Aorta (tissue), 5 donors: ENCODE measurements at places on chromosomes 1 and 21.

- peak; percentile 84 for DNase-seq
Observed at GRCh38 chr21:34745557-34746255, 76.9 kb downstream of the CLIC6 start.

DNA sequence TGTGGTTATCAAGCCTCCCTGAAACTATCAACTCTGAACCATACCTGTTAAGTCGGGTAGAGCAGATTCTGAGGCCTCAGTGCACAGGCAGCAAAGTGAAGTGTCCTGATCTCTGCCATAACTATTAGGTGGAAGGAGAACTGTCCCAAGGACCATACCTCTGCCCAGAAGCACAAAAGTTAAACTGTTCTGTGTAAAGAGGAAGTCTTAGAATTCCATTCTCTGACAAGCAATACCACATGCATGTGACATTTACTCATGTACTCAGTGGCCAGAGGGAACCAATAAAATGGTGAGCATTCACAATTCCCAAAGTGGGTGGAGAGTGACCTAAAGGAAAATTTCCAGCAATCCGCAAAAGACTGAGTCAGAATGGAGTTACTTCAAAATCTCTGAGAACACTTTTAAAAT is 61.0 kb downstream of the TOR3A start:
- no peak for DNase-seq

GRCh38 chr1:51946300-51946699 is 44.2 kb downstream of the RAB3B start:
- DNase-seq, result no peak

DNA sequence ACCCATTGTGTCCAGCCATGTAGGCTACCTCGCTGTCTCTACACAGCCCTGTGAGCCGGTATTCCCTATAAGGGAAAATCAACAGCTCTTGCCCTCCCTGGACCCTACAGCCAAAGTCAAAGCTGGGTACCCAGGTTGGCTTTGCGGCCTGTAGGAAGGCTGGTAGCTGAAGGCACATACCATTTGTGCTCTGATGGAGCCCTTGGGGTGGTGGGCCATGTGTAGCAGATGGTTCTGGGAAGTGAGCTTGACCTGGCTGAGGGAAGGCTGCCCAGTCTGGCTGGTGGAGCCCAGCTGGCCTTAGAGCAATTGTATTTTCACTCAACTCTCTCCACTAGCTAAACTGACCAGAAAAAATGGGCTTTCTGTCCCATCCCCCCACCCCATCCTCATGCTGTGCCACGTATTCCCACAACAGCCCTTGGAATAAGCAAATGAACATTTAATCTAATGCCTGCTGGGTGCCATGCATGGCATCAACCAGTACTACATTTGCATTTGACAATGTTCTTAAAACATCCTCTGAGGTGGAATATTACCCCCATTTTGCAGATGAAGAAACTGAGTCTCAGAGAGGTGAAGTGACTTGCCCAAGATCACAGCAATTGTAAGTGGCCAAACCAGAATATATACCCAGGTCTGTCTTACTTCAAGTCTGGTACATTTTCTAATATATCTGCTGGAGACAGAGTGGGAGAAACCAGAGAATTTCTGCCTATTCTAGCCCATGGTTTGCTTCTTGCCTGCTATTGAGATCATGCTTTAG is 56.8 kb downstream of the NDUFS5 start:
- peak; percentile 30 for DNase-seq

DNA sequence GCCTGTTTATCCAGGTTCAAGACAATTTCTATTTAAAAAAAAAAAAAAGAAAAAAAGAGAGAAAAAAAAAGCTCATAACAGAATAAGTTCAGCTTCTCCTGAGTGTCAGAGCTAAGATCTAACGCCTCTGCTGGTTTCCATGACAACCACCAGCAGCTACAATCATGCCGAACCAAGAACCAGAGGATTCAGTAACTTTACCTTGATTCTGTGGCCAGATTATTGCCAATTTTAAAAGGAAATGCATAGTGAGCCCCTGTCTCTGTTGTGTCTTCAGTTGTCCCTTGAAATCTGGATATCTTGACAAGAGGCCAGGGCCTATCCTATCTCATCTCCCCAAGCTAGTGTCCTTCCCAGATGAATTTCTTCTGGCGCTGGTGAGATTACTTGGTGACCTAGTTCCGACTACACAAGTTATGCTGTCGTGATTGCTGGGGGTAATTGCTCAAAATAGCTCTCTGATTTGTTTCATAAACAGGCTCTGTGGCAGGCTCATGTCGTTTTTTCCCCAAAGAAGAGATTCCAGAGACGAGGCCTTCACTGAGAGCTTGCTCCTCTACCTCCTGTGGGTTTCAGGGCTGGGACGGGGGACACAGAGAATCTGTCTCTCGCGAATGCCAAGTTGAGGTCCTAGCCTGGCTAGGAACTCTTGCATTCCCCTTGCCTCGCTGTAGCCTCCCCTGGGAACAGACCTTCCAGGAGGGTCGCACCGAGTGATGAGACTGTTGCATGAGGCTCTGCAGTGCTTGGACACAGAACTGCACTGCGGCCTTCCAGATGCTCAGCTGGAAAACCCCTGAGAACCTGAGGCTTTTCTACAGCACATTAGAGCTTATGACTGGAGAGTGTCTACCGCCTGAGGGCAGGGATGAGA is 32.4 kb upstream of the SCCPDH start:
- DNase-seq, result no peak

- DNase-seq, result no peak
Observed at GRCh38 chr1:177966199-177966598, 3.7 kb downstream of the SEC16B start.

- DNase-seq, result no peak
Observed at GRCh38 chr1:67674260-67675011, 10.6 kb upstream of the GADD45A start.

DNA sequence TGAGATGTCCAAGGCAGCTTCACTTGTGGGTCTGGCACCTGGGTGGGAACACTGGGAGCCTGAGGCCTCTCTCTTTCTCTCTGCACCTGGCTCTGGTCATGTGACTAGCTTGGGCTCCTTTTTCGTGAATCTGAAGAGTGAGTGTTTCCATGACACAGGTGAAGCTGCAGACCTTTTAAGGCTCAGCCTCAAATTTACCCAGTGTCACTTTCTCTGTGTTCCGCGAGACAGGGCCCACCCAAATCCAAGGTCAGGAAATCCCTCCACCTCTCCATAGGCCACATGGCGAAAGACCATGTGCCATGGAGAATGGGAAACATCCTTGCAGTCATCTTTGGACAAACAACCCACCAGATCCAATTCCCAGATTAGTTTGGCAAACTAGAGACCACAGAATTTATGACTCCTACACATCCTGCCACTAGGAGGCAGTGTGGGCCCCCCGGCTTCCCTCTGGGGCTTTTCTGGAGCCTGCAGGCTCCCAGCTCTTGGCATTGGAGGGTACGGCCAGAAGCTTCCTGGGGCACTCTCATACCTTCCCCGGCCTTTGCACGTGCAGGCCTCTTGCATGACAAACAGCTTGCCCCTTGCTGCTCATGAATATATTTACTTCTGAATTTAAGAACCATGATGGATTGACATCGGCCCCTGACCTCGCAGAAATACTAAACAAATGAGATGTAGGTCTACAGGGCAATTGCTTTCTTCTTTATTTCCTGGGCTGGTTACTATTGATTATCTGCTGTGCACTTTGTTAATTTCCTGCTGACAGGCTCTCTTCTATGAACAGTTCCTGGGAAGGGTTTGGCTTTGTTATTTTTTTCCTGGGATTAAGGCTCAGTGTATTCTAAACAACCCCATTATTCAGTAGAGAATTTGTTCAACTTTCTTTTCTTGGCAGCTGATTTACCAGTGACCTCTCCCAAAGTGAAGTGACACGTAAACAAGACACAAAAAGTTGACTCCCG is 180.7 kb downstream of the KAZN start:
- no peak for DNase-seq

- DNase-seq, result no peak
Observed at GRCh38 chr1:67675800-67676199, 9.2 kb upstream of the GADD45A start.

GRCh38 chr1:225319871-225320270 is 108.0 kb downstream of the LBR start:
- no peak for DNase-seq

GRCh38 chr21:42254651-42255601 is 36.0 kb downstream of the ABCG1 start:
- DNase-seq, result no peak

GRCh38 chr21:15282665-15283064 is 217.9 kb upstream of the NRIP1 start:
- no peak for DNase-seq

DNA sequence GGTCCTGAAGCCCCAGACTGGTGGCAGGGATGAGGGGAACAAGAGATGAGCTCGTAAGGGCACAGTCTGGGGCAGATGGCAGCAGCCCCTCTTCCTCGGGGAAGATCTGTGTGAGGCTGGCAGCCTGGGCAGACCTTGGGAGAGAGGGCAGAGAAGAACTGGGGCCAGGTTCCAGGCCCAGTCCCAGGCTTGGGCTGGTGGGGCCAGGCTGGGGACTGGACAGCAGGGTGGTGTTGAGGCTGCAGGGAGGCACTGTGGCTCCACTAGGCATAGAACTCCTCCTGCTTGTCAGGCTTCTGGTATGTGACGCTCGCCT is 35.7 kb downstream of the SDC3 start:
- no peak for DNase-seq

GRCh38 chr1:36108314-36108713 is 16.7 kb downstream of the COL8A2 start:
- DNase-seq, result no peak

DNA sequence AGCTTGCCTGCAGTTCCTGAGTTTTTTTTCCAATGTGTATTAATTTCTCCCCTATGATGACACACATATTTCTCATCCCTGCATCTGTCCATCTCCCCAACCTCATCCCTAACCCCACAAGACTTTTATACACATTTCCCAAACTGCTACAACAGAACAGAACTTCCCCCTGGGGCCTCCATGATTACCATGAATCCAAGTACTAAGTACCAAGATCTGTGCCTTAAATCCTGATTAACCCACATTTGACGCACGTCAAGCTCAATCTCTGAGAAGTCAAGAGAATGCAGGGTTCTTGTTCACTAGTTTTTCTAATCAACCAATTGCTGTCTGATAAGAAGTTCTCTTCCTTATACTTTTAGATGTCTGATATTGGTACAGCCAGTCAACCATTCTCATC is 9.7 kb downstream of the HMGN1 start:
- no peak for DNase-seq

DNA sequence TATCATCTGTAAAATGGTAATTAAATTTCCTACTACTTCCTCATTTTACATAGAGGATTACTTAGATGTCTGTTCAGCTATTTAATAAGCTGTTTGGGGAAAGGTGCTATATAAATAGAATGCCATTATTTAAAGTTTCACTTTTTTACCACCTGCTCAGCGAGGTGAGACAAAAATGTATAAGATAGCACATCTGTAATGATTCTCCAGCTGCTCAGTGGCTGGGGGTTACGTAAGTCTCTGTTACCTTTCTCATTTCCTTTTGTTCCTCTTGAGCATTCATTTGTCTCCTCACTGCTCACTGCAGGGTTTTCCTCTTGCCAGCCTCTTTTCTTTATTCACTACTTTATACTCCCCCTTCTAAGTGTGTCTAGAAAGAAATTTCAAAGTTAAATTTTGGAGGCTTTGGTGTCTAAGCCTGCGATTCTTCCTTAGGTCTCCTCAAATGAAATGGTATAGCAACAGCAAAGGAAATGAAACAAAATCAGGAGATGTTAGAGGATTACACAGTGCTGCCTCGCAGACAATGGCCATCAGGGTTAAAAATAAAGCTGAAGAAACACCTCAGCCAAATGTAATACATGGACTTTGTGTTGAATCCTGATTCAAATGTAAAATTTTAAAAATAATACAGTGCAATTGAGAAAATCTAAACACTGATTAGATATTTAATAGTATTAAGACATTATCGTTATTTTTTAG is 6.8 kb downstream of the RGS8 start:
- DNase-seq, result no peak

DNA sequence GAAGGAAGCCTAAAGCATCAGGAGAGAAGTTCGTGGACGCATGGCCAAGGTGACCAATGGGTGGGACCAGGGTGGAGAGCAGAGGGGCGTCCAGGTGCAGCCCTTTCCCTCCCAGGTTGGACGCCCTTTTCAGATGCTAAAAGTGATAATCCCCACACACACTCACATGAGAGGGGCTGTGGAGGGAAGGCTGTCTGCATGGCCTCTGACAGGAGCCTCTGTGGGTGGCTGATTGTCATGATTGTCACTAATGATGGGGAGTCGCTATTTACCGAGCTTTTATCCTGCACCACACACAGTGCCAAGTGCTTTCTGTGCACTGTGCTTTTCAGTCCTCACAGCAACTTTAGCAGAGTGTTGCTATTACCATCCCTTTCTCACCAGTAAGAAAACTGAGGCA is 27.1 kb upstream of the C1QA start:
- DNase-seq, result no peak

- DNase-seq, result no peak
Observed at GRCh38 chr1:94325377-94326302, 88.3 kb upstream of the ARHGAP29 start.

DNA sequence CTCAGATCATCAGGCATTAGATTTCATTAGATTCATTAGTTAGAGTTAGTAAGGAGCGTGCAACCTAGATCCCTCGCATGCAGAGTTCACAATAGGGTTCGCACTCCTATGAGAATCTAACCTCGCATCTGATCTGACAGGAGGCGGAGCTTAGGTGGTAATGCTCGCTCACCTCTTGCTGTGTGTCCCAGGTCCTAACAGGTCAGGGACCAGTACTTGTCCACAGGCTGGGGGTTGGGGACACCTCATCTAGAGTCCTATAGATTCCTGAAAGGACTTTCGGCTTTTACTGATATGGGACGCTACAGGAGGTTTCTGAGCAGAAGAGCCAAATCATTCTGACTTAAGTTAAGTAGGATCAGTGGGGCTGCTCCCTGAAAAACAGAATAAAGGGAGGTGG is 91.4 kb downstream of the AKT3 start:
- DNase-seq, result no peak
